ENCODE measurements at places on chromosomes 6 and 20.

DNA sequence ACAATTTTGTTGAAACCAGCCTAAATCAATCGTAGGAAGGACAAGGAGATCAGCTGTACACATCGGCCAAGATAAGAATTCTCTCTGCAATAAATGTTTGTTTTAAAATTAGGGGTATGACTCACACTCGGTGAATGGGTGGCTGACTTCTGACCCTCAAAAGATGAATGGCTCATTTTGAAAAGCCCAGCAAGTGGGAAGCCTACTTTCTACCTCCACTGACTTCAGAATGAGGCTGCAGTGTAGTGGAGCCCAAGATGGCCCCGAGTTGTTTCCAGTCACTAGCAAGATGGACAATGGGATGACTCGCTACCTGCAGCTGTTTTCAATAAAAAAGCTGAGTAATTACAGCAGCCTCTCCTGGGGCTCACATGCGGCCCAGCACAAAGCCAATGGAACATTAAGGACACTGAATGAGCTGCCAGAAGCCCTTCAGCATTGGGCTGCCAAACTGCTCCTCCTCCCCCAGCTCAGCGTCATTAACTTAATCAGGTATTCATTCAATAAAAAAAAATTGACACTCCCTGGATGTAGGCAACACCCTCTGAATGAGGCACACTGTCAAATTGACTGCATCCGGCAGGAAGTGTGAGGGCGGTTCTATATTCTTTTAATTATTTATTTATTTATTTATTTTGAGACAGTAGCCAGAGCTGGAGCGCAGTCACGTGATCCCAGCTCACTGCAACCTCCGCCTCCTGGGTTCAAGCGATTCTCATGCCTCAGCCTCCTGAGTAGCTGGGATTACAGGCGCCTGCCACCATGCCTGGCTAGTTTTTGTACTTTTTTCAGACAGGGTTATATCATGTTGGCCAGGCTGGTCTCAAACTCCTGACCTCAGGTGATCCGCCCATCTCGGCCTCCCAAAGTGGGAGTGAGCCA, 107.3 kb downstream of the GMPR start:
- no peak for DNase-seq

DNA sequence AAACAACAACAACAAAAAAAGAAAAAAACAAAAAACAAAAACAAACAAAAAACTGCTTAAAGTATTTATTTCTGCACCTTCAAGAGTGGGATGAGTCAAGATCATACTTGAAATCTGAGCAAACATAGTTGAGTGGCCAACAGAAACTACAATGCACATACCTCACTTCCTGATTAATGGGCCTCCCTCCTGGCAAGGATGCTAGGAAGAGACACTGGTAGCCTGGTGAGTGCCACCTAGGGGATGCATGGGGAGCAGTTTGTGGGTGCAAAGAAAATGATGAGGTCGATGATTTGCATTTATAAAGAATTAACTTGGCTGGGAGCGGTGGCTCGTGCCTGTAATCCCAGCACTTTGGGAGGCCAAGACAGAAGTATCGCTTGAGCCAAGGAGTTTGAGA, 808.1 kb downstream of the MAFB start:
- no peak for DNase-seq

DNA sequence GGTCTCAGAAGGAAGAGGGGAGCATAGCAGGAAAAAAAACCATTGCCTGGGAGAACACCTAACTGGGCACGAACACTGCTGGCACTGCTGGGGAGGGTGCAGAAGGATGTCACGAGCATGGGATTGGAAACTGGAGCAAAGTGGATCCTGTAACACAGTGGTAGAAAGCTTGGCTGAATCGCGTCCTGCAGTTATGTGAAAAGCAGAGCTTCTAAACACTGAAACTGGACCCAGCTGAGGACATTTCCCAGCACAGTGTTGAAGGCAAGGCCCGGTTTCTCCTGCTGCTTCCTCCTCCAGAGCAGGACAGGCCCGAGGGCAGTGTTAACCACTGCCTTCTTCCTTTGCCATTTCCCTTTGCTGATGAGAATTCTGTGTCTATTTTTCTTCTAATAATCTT, 6.7 kb downstream of the APMAP start:
- DNase-seq = no peak

GRCh38 chr6:157155804-157156203, 167.5 kb downstream of the TMEM242 start:
- no peak for DNase-seq

DNA sequence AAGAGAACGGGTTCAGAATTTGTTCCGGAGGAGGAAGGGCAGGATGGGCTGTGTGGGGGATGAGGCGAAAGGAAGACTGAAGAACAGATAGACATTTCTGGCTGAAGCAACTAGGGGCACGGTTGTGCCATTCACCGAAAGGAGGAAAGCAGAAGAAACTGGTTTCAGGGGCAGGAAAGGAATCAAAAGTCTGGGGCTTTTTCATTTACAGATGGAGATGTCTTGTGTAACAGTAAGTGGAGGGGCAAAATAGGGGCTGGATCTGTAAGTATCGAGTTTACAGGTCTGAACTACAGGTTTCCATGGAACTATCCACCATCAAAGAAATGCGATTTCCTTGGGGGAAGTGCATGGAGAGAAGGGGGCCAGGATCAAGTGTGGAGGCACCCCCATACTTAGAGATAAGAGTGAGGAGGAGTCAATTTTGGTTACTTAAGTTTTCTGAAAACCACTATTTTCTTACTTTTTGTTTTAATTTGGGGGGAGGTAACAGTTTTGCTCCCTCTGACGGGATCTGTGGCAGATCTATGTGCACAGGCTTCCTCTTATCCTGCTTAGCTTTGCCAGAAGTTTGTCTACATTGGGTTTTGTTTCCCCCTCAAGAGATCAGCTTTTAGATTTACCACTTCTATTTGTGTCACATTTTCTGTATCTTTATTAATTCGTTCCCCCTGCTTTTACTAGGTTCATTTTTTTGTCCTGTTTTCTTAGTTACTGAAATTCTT, 120.1 kb downstream of the SLC23A2 start:
- no peak for DNase-seq

- DNase-seq = no peak
These were observed 6.3 kb downstream of the SMOC2 start for GRCh38 chr6:168447282-168447681.

- no peak for DNase-seq
These were observed 31.4 kb downstream of the AFDN start for GRCh38 chr6:167858086-167858591.

GRCh38 chr20:62367136-62367632, at the start of gene LAMA5:
Gene LAMA5, minus strand, starts transcription at chr20:62367312. Its CDS starts 67 bp downstream, at chr20:62367245.
- DNase-seq = no peak

DNA sequence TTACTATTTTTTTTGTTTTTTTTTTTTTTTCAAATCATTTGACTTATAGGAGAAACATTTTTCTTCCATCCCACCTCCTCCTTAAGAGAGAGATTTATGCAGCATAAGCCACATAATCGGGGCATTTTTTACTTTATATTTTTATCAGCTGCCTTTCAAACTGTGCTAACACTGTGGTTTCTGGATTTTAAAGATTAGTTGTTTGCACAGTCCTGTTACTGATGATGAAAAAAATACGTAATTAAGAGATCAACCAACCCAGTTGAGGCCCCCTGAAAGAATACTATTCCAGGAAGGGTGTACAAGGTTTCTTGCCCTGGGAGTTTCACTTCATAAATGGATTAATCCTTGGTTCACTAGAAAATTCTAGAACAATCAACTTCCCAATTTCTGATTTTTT, 68.3 kb downstream of the MMS22L start:
- no peak for DNase-seq

DNA sequence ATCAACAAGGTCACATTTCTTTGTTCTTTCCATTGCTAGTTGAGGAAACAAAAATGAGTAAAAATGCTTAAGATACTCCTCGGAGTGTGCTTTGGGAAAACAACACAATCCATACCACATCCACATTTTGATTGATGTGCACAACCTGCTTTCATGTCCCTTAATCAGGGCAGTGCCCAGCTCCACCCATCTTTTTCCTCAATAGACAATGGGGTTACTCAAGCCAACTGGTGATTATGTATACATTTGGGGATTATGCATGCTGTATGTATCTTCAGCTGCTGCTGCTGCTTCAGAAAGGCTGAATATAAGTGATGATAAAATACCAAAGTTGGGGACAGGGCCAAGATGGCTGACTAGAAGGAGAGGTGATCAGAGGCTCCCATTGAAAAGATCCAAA, 155.2 kb upstream of the VGLL2 start:
- no peak for DNase-seq

DNA sequence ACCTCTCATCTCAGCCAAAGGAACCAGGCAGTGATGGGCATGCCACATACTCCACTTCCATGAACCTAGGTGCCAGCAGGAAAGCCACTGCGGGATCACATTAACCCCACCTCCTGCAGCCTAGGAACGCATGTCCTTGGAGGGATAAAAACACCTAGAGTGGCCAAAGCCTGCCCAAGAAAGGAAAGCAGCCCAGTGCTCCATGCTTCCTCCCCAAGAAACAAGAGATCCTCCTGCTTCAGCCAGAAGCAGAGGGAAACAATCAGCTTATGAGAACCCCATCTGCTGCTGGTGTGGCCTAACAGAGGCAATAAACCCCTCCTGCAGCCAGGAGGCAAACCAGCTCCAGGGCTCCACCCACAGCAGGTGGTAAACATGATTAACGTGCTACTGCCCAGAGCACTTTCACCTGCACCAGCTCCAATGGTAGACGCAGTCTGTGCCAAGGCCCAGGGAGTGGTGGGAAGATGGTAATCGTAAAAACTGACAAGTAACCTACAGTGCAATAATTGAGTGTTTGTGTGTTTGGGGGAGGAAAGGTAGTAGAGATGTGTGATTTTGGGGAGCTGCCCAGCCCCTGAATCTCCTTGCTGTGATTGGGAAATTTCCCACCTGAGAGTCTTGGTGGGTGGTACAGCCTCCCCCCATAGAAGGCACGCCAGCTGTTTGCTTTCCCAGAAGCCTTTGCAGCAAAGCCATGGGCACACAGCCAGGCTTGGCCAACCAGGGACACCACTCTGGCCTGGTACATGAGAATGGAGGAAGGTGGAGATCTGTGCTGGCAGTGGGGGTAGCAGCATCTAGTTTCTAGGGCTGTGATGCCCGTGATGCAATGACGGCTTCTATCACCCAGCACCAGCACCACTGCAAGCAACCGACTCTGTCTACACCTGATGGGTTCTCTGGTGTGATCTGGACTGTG, 50.6 kb upstream of the TBC1D7 start:
- no peak for DNase-seq

DNA sequence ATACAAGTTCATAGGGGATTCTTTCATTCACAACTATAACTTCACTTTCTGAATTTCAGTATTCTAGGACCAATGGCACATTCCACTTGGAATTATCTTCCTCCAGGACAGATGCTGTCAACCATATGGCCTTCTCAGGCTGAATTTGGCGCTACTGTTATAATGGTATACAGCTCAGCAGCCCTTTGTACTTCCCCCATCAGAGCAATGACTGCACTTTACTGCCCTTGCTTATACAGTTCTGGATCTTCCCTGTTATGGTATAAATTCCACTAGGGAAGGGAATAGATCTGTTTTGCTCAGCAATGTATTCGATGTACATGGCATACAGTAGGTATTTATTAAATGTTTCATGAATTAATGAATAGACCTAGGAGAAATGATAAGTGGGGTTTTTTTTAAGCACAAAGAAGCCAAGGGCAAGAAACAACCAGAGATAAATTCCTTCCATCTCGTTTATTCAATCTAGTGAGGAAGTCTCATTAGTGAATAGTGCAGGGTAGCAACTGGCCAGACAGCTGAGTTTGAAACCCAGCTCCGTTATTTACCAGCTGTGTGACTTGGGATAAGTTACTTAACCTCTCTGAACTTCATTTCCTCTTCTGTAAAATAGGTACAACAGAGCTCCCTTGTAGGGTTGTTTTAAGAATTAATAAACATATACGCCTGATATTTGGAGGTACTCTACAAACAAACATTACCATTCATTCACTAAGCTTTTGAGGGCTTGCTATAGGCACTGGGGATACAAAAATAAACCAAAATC, 97.1 kb upstream of the PRDM1 start:
- DNase-seq = no peak

DNA sequence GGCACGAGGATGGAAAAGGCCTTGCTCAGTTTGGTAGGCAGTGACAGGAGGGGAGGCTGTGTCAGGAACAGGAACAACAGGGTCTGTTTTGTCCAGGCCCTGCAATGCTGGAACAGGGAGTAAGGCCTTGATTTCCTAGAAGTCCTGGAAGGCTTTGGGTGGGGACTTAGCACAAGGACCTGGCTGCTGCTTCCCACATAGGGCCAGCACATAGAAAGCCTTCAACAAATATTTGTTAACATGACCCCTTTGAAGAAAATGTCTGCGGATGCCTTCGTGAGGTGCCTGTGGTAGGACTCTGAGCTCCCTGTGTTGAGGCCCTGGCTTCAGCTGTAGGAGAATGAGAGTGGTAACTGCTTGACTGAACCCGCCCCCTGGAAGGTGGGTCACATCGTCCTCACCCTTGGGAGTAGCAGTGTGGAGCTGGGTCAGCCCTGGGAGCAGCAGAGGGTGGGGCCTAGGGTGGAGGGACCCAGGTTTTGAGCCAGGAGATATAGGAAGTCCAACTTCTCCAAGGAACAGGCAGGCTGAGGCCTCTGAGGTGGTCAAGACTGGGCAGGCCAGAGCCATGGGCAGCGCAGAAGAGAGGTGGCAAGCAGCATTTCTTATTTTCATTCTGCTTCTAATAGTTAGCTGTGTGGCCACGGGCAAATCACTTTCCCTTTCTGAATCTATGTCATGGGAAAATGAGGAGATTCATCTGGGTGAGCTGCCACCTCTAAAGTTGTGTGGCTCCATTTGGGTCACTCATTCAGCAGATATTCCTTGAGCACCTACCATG, 50.0 kb downstream of the CNBD2 start:
- DNase-seq = no peak

DNA sequence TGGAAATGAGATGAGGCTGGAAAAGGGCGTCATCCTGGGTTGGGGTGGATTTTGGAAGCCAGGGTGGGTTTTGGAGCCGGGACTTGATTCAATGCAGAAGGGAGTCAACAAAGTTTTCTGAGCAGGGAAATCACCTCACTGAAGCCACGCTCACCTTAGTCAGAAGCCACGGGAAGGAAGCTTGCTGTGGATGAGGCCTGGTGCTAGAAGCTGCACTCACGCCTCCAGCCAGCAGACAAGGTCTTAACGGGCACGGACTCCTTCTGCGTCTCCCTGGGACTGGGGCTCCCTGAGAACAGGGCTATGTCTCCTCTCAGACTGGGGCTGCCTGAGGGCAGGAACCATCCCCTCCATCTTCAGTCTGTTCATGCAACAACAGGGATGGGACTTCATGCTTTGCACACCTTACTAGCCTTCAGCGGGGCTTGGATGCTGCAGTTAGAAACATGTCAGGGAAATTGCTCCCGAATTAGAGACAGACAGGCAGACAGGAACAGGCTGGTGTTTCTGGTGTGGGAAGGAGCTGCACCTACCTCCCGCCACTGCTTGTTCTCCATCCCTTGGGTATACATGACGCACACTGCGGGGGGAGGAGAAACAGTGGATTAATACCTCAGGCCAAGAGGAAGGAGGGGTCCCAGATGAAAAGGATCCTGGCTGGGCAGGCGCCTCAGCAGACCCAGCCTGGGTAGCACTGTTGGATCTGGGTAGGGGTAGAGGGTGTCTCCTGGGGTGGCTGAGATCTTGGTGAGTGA, 17.5 kb downstream of the CPNE5 start:
- no peak for DNase-seq

- DNase-seq = no peak
These were observed 16.7 kb downstream of the CALHM5 start for GRCh38 chr6:116528133-116528532.

GRCh38 chr6:87944541-87944954, 103.1 kb upstream of the SPACA1 start:
- no peak for DNase-seq
